ENCODE measurements at places on chromosomes 11 and 22.
A peak's percentile ranks its signal among the peaks of the same experiment; 100 is the strongest.

- no peaks in the 10 kb centered on the region for H3K36me3 ChIP-seq
- H3K4me3 ChIP-seq, result no peak overlapping the region
- H3K4me1 ChIP-seq, result peaks cover 13% of the 10 kb centered on the region
- no peak for DNase-seq
- no peaks in the 10 kb centered on the region for H3K27me3 ChIP-seq
- H3K27ac ChIP-seq, result no peak overlapping the region
Observed at GRCh38 chr11:104009744-104010143, 26.7 kb upstream of the DDI1 start.

DNA sequence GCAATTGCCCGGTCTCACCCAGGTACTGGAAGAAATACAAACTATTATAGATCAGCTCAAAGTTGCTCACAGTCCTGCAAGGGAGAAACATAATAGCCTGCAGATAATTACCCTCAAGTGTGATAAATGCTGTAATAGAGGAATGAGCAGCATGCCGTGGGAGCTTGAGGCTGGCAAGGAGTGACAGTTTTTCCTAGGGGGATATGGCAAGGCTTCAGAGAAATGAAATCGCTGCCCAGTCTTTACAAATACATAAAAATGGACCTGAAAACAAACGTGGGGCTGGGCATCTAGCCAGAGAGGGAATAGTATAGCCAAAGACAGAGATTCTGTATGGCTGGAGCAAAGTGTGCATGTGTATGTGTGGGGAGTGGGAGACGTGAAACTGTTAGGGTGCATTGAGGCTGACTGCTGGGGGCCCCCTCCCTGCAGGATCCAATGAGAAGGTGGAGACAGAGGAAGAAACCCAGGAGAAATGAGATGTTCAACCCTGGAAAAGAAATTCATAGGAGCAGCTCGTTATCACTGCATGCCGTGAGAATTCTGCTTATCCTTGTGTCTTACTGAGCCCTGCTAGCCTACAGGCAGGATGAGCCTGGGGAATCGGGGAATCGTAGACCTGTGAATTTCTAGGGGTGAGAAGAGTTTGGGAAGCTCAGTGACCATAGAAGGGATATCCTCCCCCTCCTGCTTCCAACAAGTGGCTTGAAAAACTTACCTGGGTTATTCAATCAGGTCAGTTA, 167.0 kb downstream of the LDLRAD3 start:
- no peaks in the 10 kb centered on the region for H3K4me1 ChIP-seq
- H3K36me3 ChIP-seq, result no peaks in the 10 kb centered on the region
- no peak overlapping the region for H3K27ac ChIP-seq
- no peaks in the 10 kb centered on the region for H3K27me3 ChIP-seq
- DNase-seq, result no peak
- H3K4me3 ChIP-seq, result no peak overlapping the region

DNA sequence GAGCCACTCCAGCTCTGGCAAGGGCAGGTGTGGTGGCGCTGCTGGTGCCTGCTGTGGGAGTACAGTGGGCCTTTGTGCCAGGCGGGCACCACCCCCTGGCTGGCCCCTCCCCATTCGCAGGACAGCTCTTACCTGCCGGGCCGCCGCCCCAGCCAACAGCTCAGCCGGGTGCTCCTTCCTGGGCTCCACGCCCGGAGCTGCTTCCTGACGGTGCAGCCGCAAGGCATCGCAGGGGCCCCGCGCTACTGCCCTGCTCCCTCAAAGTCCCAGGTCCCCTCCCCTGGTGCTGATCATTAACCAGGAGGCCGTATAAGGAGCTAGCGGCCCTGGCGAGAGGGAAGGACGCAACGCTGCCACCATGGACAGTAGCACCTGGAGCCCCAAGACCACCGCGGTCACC, at the start of gene SLC5A1:
Gene SLC5A1, plus strand, starts transcription at position 338 of the 400 bp plus-strand sequence. Its CDS starts 21 bp downstream, at position 359.
- no peak within 1 kb of the TSS for H3K27ac ChIP-seq
- no peak for DNase-seq

GRCh38 chr11:46275964-46276641, 1.4 kb upstream of the CREB3L1 start:
- H3K4me3 ChIP-seq, result no peak overlapping the region
- no peaks in the 10 kb centered on the region for H3K36me3 ChIP-seq
- H3K27me3 ChIP-seq, result peaks cover 3% of the 10 kb centered on the region
- no peak for DNase-seq
- peak overlapping the region; percentile 83 for H3K27ac ChIP-seq

GRCh38 chr11:126257144-126257543, 11.6 kb downstream of the SRPRA start:
- H3K27me3 ChIP-seq, result no peaks in the 10 kb centered on the region
- H3K27ac ChIP-seq, result no peak overlapping the region
- H3K36me3 ChIP-seq, result peaks cover 6% of the 10 kb centered on the region
- no peaks in the 10 kb centered on the region for H3K4me1 ChIP-seq
- DNase-seq, result no peak
- H3K4me3 ChIP-seq, result no peak overlapping the region

GRCh38 chr11:93498161-93498560, 45.0 kb downstream of the SMCO4 start:
- H3K27me3 ChIP-seq, result no peaks in the 10 kb centered on the region
- H3K4me3 ChIP-seq, result no peak overlapping the region
- H3K4me1 ChIP-seq, result no peaks in the 10 kb centered on the region
- no peaks in the 10 kb centered on the region for H3K36me3 ChIP-seq

DNA sequence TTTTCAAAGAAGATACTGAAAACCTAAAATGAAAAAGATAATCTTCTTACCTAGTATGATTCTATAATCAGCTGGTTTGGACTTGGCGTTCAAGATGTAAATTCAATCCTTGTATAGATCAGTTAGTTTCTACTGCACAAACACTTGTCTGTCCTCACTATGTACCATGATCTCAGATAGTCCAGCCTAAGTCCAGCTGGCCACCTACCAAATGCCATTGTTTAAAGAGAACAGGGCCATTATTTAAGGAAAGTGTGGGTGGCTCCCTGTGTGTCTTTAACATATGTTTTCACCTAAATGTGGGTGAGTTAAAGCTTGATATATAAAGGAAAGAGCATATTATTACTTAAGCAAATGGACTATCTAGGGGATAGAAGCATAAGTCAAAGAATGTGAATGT, 38.6 kb downstream of the BLID start:
- no peak overlapping the region for H3K4me3 ChIP-seq
- no peaks in the 10 kb centered on the region for H3K36me3 ChIP-seq

Data from sigmoid colon (tissue), 7 donors.